NCI-H2081 (cell line): ENCODE measurements at places on chromosomes 7 and 10.

DNA sequence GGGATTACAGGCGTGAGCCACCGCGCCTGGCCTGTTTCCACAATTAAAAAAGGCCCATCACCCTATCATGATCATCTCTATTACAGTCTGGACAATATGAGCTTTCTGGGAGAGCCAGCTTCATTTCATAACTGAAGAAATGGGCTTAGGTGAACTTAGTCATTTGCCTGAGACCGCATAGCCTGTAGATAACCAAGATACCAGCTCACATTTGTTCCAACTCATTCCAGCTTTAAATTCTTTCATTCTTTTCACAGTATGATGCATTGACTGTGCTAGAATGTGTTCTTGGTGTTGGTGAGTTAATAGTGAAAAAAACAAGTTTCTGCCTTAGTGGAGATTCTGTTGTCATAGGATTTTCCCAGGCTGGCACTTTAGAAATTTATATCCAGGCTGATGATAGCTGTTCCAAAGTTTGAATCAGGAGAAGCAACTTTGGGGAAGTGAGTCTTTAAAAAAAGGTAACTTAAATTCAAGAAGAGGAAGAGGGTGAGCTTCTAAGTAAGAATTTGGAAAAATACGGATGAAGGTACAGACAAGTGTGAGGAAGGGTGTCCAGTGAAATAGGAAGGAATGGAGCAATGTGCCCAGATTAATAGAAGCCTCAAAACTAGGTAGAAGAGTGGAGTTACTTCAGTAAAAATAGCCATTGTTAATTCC lies 2.1 kb upstream of the H2AZ2 start:
- no peak for DNase-seq

DNA sequence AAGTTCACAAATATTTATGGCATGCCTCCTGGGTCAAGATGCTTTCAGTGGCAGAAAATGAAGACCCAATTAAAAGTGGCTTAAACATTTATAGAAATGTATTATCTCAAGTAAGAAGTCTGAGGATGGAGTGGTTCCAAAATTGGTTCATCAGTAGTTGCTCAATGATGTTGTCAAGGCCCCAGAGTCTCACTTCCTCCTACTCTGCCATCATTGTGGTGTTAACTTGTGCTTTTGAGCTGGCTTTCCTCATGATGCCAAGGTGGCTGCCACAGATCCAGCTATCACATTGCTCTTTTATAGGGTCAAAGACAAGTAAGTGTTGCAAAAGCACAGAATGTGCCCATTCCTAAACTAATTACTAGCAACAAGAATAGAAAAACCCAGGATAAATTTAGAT lies 404.6 kb upstream of the NRP1 start:
- no peak for DNase-seq

GRCh38 chr7:18900803-18901202 lies 216.6 kb downstream of the TWIST1 start:
- no peak for DNase-seq

GRCh38 chr10:69446650-69447151 lies 4.6 kb upstream of the TSPAN15 start:
- DNase-seq = no peak

DNA sequence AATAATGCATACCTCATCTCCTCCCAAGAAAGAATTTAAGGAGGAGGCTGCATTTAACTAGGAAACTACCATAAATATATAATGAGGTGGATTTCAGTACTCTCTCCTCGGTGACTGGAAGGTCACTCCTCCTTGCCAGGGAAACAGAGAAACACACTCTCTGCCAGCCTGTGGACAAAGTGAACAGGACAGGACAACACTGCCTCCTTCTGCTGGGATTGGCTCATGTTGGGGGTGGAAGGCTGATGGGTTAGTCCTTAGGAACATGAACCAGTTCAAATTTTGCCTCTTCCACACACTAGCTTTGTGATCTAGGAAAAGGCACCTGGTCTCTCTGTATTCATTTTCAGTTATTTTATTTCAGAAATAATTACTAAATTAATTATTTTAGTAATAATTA lies 50.6 kb upstream of the STEAP4 start:
- DNase-seq = no peak

DNA sequence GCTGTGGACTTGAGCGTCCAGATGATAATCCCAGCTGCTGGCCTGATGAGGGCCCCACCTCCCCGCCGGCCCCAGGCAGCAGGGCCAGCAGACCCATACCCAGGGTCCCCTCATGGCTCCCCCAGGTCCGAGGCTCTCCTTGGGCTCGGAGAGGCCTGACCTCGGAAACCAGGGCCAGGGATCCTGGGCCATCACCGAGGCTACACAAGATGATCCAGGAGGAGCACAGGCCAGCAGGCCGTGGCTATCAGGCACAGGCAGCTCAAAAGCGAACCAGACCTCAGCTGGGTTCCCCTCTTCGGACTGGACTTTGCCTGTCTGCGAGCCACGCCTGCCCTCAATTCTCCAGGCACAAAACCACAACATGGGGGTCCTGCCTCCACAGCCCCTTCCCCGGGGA lies 17.4 kb downstream of the PDGFA start:
- no peak for DNase-seq

- DNase-seq = peak; percentile 26
Measured at GRCh38 chr7:140294454-140294853, 103.9 kb downstream of the SLC37A3 start.

GRCh38 chr7:151249034-151249731 lies 689 bp upstream of the SMARCD3 start:
- DNase-seq = peak; percentile 35

GRCh38 chr10:107364872-107365271 lies 200.4 kb upstream of the SORCS1 start:
- no peak for DNase-seq

DNA sequence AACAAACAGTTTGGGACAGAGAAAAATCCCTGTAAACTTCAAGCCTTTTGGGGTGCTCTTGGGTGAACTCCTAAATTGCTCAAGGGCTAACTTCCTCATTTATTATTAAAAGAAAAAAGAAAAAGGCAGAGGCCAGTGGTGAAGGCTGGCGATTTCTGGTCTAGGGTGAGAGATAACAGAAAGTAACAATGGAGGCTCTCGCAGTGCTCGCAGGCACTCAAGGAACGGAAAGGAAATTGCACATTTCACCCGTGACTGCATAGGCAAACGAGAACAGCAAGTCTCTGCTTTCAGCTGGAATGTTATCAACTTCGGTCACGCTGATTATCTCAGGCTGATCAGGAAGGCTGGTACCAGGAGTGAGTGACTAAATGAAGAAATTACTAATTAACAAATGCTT lies 70.7 kb downstream of the PRKAG2 start:
- no peak for DNase-seq

- no peak for DNase-seq
Measured at GRCh38 chr7:37445064-37445723, 3.5 kb downstream of the ELMO1 start.

GRCh38 chr10:102678842-102679289 lies 34.6 kb downstream of the TRIM8 start:
- peak; percentile 69 for DNase-seq

DNA sequence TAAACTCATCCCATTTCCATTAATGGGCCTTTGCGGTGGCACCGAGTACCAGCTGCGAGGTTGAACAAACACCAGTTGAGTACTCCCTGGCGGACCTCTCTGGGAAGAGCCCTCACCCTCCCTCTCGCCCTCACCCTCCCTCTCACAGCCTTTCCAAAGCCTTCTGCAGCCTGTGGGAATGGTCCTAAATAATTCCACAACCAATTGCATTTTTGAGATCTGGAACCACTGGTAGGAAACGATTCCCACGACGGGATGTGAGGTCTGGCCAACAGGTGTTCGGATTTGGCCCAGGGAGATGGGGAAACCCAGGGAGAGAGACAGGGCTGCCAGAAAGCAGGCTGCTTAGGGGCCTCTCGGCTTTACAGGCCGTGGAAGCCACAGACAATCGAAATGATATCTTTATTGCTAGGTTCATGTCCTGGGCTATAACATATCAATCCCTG lies 5.3 kb downstream of the PTF1A start:
- DNase-seq = no peak

DNA sequence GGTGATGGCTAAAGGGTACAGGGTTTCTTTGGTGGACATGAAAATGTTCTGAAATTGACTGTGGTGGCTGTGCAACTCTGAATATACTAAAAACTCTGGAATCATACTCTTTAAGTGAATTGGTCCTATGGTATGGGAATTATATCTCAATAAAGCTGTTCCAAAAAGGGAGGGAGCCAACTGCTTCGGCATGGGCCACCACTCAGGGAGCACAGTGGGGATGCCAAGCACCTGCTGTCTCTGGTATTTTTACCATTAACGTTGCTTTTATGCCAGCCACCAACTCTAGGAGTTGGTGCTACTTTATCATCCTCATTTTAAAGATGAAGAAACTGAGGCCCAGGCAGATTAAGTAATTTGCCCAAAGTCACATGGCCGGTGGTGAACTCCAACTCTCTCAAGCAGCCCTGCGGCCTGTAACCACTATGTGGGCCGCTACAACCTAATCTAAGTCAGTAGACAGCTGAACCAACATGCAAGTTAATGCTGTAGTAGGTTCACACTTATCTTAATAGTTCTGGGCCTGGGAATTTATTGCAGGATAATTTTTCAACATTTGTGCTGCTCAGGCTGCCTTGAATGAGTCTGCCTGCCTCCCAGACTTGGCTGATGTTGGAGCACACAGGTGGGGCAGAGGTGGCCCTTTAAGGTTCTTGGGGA lies 20.8 kb downstream of the SH3PXD2A start:
- no peak for DNase-seq

DNA sequence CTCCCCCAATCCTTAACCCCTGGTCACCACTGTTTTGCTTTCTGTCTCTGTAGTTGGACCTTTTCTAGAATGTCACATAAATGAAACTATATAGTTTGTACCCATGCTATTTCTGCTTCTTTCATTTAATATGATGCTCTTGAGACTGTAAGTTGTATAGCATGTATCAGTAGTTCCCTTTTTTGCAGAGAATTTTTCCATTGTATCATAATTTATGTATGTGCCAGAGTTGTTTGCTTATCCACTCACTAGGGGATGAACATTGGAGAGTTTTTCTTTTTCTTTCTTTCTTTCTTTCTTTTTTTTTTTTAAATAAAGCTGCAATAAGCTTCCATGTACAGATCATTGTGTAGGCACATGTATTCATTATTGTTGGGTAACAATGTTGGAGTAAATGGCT lies 544.8 kb downstream of the CNTNAP2 start:
- no peak for DNase-seq

GRCh38 chr7:52507546-52508255 lies 527.7 kb upstream of the POM121L12 start:
- DNase-seq = no peak

DNA sequence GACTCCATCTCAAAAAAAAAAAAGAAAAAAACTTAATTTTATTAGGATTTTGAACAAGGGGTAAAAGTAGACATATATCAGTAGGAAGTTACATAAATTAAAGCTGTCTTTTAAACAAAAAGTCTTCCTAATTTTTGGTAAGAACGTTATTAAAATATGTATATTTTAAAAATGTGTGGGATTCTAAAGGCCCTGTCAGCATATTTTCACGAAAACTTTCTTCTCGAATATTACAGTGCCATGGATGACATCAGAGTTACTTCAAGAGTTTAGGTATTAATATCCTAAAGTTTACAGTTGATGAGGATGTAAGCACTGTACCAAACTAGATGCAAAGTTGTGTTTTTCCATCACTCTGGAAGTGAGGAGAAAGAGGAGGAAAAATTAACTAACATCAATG lies 820.8 kb downstream of the PCDH15 start:
- DNase-seq = no peak

GRCh38 chr10:102475451-102476040 lies 24.2 kb upstream of the C10orf95 start:
- DNase-seq = no peak
